ENCODE measurements at places on chromosomes 2 and 18. TPM values are rescaled to one million over a fixed set of nuclear protein-coding genes. Genes with fewer than 3 reads are reported as not detected.

- DNase-seq, result peak; percentile 78
Measured at GRCh38 chr2:40488927-40489677, 37.2 kb upstream of the SLC8A1 start.

- no peak for DNase-seq
Measured at GRCh38 chr2:45936623-45936979, 285.1 kb downstream of the PRKCE start.

- no peak for DNase-seq
Measured at GRCh38 chr18:13578400-13578799, 148.0 kb downstream of the FAM210A start.

Gene TDRD15
- not detected for total RNA-seq

- peak; percentile 5 for DNase-seq
Measured at GRCh38 chr18:73614812-73615211, 532.8 kb downstream of the FBXO15 start.

DNA sequence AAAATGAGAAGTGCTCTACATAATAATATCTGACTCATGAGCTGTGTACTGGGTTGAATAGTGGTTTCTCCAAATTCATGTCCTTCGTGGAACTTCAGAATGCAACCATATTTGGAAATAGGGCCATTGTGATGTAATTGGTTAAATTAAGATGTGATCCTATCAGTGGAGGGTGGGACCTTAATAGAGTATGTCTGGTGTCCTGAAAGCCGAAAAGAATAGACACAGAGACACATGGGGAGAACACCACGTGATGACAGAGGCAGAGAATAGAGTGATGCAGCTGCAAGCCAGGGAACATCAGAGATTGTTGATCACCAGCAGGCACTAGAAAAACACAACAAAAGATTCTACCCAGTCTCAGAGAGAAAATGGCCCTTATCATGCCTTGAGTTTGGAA, 310.1 kb downstream of the EXOC6B start:
- DNase-seq, result no peak

DNA sequence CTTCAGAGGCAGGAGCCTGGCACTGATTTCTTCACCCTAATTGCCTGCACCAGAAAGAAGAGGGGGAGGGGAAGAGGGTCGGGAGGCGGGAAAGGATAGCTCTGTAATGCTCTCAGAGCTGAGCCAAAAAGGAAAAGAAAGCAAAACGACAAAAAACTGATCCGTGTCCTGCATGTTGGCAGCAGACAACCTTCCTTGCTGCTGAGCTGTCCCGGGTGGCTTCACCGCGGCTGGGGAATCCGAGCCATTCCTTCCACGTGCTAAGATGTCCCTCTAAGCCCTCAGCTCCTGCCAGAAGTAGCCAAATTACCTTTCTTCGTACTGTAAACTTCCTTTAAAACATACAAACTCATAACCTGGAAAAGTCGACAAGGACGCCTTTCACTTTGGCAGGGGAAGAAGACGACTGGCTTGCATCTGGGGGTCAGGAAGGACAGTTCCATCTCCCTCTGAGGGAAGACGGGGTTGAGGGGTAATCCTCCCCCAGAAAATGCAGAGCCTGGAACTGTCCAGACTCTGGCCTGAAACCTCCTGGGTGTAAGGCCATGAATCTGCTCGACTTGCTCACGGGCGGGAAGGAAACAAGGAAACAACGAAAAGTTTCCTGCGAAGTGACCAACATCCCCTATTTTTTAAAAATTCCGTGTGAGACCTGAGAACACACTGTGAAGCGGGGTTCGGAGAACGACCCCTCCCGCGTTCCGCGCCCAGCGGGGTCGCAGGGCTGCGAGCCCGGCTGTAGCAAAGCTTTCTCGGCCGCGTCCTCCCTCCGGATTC, 7.7 kb downstream of the OTX1 start:
- peak; percentile 26 for DNase-seq
